ENCODE measurements at places on chromosomes 4 and X.

DNA sequence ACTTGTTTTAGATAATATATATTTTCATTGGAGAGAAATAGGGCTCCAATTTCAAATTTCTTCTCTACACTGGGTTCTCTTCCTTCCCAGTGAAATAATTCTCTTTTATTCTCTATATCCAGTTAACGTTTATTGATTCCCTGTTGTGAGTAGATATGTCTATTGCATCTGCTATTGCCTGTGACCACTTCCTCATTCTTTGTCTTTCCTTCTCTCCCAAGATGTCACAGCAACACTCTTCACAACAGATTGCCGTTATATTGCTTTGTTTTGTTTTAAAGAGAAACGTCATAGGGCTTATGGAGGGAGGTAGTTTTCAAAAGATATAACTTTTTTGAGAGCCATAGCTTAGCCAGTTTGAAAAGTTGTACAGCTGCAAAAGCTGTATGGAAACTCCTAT, 343.8 kb downstream of the ARHGAP24 start:
- no peak for DNase-seq

DNA sequence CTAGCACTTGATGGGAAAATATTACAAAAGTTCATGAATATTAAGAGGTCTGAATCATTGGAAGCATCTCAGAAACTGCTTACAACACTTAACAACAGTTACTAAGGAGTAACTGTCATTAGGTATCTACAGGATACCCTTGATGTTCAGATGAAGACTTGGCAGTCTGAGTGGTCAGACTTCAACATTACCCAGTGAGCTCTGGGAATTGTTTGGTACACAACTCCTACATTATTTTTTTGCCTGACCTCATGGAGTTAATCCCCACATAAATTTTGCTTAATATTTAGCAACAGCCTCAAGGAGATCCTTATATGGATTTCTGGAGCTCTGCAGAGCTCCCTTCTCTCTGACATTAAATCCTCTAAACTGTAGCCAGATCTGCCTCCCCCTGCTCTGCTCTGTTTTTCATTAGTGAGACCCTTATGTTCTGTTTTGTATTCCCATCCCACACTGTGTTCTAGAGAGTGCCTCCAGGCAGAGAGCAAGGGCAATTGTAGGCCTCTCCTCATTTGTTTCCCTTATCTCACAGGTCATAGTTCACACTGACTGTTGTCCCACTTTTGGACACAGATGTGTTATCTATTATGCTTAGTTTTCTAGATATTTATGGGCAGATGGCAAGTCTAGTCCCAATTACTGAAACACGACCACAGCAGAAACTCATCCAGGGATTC, 368.8 kb downstream of the GASK1B start:
- DNase-seq, result no peak

DNA sequence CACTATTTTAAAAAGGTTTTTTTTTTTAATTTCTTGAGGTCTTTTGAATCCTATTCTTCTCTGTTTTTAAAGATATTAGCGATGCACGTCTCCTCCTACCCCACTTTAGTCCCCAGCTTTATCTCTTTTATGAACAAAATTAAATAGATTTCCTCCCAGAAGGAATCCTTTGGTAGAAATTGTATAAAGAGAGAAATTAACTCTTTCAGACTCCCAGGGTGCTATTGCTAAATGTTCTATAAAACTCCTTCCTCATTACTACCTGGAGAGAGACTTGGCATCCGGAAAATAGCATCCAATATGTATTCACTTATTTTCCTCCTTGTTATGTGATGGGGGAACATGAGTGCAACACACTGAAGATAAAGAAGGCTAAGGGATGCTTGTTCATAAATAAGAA, 16.5 kb upstream of the PACRGL start:
- DNase-seq, result no peak

- DNase-seq, result no peak
These were observed 16.3 kb downstream of the PPP3CA start for GRCh38 chr4:101331017-101331416.

DNA sequence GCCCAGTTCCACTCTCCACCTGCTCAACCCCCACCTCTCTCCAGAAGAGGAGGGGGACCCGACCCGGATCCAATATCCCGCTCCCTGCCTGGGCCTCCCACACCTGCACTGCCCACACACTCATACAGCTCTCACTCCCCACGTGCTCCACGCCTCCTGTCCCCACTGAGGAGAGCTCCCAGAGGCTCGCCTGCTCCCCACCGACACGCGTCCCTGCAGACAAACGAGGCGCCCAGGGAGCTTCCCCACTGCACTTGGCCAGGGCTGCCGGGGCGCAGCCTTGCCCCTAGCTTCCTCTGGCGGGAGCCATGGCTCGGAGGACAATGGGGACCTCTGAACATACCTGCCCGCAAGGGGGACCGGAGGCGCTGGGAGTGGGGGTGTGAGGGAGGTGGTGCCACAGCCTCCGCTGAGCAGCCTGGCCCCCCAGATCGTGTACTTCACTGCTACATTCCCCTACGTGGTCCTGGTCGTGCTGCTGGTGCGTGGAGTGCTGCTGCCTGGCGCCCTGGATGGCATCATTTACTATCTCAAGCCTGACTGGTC, 5.0 kb downstream of the SLC6A8 start:
- DNase-seq, result no peak

DNA sequence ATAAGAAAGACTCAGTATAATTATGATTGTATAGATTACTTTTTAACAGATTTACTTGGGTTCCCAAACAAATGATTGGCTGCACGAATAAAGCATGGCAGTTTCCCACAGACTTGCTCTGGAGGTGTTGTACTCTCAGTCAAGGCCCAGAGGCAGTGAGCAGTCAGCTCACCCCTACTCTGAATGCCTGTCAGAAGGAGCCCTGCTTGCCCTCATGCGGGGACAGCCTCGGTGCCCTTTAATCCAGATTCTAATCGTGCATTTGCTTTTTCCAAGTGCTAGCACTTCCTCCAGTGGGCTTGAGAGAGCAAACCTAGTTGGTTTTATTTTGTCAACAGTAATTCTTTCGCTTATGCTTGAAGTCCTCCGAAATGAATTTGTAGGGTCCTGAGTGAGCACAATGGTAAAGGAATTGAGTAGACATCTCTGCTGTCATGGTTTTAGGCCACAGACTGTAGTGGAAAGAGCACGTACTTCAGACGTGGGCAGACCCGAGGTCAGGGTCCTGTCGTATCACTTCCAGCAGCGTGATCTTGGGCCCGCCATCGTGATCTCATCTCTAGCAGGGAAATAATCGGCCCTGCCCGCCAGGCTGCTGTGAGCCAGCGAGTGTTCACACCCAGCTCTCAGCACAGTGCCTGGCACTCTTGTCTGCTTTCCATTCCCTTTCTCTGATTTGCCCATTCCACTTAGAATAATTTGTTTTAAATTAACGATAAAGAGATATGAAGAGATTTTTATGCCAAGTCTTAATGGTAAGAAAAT, 48.3 kb downstream of the GRK4 start:
- DNase-seq, result no peak
